ENCODE measurements at places on chromosomes 7 and 10.

DNA sequence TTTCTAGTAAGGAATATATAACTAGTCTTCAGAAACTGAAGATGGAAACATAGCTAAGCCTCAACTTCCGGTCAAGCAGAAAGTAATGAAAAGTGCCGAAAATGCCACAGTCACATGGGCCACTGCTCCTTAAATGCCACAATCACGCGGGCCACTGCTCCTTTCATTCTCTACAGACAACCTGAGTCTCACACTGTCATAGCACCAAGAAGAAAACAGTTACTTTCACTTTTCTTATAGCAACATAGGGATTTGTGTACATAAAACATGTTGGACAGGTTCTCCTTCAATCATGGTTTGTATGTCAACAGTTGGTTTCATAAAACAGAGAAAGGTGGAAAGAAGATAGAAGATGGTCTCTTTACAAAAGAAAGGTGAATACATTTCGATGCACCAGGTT is 48.6 kb upstream of the NOBOX start:
- no peak overlapping the region for H3K4me3 ChIP-seq
- H3K27ac ChIP-seq = no peak overlapping the region
- H3K4me1 ChIP-seq = no peaks in the 10 kb centered on the region
- no peak for DNase-seq
- no peaks in the 10 kb centered on the region for H3K36me3 ChIP-seq

- no peaks in the 10 kb centered on the region for H3K27me3 ChIP-seq
- H3K36me3 ChIP-seq = peaks cover 4% of the 10 kb centered on the region
- no peak overlapping the region for H3K27ac ChIP-seq
- no peak for DNase-seq
Measured at GRCh38 chr7:150326657-150327268, 3.4 kb upstream of the ACTR3C start.

DNA sequence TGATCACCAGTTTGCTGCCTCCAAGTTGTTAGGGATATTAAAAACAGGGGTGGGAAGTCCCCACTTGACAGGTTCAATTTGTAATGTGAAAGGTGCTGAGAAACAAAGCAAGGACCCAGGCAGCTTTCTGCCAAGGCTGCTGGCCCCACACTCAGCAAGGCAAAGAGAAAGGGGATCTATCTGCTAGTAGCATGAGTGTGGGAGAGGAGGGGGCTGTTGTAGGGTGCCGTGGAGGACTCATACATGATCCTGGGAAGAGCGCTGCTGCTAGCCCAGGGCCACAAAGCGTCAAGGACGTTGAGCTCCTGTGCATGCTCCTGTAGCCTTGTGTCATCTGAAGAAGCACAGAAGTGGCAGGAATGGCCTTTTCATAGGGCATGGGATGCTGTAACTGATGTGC is 96.5 kb upstream of the INSYN2A start:
- H3K27ac ChIP-seq = no peak overlapping the region
- no peak for DNase-seq
- H3K27me3 ChIP-seq = no peaks in the 10 kb centered on the region
- no peaks in the 10 kb centered on the region for H3K4me1 ChIP-seq
- peaks cover 13% of the 10 kb centered on the region for H3K36me3 ChIP-seq
- H3K4me3 ChIP-seq = no peak overlapping the region

- H3K4me3 ChIP-seq = no peak overlapping the region
- H3K4me1 ChIP-seq = peaks cover 8% of the 10 kb centered on the region
- H3K27ac ChIP-seq = no peak overlapping the region
- no peak for DNase-seq
- no peaks in the 10 kb centered on the region for H3K36me3 ChIP-seq
- no peaks in the 10 kb centered on the region for H3K27me3 ChIP-seq
Measured at GRCh38 chr10:9833942-9834341, 1183.7 kb upstream of the CELF2 start.

DNA sequence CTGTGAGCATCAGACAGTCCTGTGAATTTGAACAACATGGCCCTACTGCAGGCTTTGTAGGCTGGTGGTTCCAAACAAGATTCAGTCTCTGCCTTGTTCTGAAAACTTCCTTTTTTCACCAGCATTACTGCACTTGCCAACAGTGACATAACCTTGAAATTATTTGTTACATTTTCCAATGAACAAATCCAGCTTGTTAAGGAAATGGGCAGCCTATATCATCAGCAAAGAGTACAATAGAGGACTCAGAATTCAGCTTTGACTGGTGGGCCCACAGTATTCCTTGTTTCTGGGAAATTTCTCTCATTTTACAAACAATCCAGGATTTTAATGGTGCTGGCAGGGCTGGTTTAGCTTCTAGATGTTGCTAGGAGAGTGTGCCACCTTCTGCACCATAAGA is 703.7 kb upstream of the FZD8 start:
- no peak overlapping the region for H3K27ac ChIP-seq
- no peak for DNase-seq
- H3K4me3 ChIP-seq = no peak overlapping the region
- H3K4me1 ChIP-seq = no peaks in the 10 kb centered on the region
- H3K36me3 ChIP-seq = no peaks in the 10 kb centered on the region

DNA sequence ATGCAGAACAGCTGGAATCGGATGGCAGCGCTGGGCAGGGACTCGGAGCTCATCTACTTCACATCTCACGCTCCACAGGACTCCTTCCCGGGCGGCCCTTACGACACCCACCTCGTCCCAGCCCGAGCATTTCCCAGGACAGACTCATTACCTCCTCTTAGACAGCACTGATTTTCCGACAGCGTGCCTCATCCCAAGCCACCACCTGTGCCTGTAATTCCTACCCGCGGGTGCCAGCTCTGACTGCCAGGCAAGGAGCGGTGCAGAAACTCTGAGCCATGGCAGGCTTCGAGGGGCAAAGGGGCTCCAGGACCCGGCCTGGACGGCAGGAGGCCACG is 25.6 kb downstream of the GPER1 start:
- no peak for DNase-seq
- H3K27ac ChIP-seq = no peak overlapping the region
- no peaks in the 10 kb centered on the region for H3K4me1 ChIP-seq
- H3K4me3 ChIP-seq = no peak overlapping the region
- no peaks in the 10 kb centered on the region for H3K27me3 ChIP-seq

DNA sequence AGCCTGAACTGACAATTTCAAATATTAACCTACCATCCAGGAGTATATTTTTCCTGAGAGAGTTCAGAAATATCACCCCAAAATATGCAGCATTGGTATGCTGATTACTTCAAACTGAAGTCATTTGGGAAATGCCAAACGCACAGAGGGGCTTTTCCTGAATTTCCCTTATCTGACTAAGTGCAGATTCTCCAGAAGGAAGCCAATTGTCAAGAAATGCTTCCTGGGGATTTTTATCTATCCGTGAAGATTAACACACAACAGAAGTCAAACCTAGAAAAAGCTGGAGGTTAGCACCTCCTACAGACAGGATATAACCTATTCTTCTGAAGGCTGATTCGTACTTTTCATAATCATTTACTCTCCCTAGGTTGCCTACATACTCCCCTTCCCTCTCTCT is 91.0 kb downstream of the AKR1D1 start:
- DNase-seq = no peak
- H3K4me1 ChIP-seq = no peaks in the 10 kb centered on the region
- H3K4me3 ChIP-seq = no peak overlapping the region
- no peaks in the 10 kb centered on the region for H3K36me3 ChIP-seq

DNA sequence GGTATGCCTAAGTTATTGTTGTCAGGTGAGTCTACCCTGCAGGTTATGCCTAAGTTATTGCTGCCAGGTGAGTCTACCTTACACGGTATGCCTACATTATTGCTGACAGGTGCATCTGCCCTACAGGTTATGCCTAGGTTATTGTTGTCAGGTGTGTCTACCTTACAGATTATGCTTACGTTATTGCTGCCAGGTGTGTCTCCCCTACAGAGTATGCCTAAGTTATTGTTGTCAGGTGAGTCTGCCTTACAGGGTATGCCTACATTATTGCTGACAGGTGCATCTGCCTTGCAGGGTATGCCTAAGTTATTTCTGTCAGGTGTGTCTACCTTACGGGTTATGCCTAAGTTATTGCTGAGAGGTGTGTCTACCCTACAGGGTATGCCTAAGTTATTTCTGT is 64.2 kb downstream of the AKR1C4 start:
- DNase-seq = no peak
- peak overlapping the region; percentile 36 for H3K27ac ChIP-seq
- no peaks in the 10 kb centered on the region for H3K27me3 ChIP-seq
- no peak overlapping the region for H3K4me3 ChIP-seq
- no peaks in the 10 kb centered on the region for H3K36me3 ChIP-seq
- H3K4me1 ChIP-seq = no peaks in the 10 kb centered on the region

DNA sequence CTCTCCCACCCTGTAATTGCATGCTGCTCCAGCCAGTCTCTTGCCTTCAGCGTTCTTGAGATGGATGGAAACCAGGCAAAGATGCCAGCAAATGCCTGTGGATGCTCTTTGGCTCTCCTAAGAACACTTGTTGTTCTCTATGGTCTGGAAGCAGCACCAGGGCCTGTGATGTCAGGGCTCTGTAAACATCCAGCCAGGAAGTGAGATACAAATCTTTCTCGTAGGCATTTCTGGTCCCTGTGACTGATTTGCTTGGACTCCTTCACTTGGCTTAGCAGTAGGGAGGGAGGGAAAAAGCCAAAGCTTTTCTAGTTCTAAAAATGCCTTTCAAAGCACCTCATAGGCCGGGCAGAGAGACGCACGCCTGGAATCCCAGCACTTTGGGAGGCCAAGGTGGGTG is 201.3 kb downstream of the REEP3 start:
- H3K4me1 ChIP-seq = no peaks in the 10 kb centered on the region
- H3K27ac ChIP-seq = peak overlapping the region; percentile 26
- no peak overlapping the region for H3K4me3 ChIP-seq
- H3K27me3 ChIP-seq = no peaks in the 10 kb centered on the region

GRCh38 chr10:103814626-103815370 is 40.6 kb downstream of the SH3PXD2A start:
- peaks cover 47% of the 10 kb centered on the region for H3K4me1 ChIP-seq
- H3K27me3 ChIP-seq = no peaks in the 10 kb centered on the region
- H3K4me3 ChIP-seq = no peak overlapping the region
- no peak for DNase-seq
- H3K27ac ChIP-seq = no peak overlapping the region
- H3K36me3 ChIP-seq = no peaks in the 10 kb centered on the region

DNA sequence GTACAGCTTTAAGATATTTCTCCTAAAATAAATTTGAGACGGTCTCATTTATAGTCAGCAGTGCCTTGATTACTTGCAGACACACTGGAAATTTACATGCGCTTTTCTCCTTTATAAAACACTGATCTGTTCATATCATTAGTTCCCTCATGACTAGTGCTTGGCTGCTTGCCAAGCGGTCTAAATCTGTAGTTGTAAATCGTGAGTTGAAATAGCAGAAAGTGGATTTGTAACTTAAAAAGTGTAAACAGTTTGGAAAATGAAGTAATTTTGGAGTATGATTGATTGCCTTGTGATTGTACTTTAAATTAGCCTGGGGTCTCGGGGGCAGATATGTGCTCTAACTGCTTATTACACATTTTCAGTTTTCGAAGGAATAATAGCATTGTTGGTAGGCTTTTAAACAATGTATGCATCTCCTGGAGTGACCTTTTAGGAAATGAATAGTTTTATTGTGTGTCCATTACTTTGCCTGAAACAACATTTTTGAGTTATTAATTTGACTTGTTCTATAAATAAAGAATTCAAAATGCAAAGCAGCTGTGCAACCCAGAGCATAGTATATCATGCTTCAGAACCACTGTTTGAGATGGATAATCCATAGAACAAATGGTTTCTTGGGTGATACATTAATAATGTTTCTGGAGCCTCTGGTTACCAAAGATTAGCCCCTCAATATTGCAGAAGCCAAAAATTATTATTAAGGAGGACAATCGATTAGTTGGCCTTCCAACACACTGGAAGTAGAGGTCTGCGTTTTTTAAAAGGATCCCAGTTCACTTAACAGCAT is 73.3 kb downstream of the ARID5B start:
- peaks cover 4% of the 10 kb centered on the region for H3K4me1 ChIP-seq
- H3K27ac ChIP-seq = no peak overlapping the region
- no peak overlapping the region for H3K4me3 ChIP-seq
- no peaks in the 10 kb centered on the region for H3K36me3 ChIP-seq
- H3K27me3 ChIP-seq = no peaks in the 10 kb centered on the region

- DNase-seq = no peak
- no peak overlapping the region for H3K27ac ChIP-seq
- H3K4me1 ChIP-seq = peaks cover 3% of the 10 kb centered on the region
- H3K4me3 ChIP-seq = no peak overlapping the region
Measured at GRCh38 chr7:76037310-76037709, 10.5 kb downstream of the STYXL1 start.

- no peak overlapping the region for H3K4me3 ChIP-seq
- no peaks in the 10 kb centered on the region for H3K36me3 ChIP-seq
- no peaks in the 10 kb centered on the region for H3K27me3 ChIP-seq
- no peak overlapping the region for H3K27ac ChIP-seq
Measured at GRCh38 chr10:88528201-88528600, 54.9 kb downstream of the RNLS start.

- DNase-seq = no peak
- no peak overlapping the region for H3K4me3 ChIP-seq
- no peaks in the 10 kb centered on the region for H3K36me3 ChIP-seq
- peaks cover 5% of the 10 kb centered on the region for H3K4me1 ChIP-seq
Measured at GRCh38 chr10:8026349-8027259, 27.9 kb upstream of the GATA3 start.

GRCh38 chr10:125543796-125544195 is 139.2 kb downstream of the TEX36 start:
- no peak overlapping the region for H3K27ac ChIP-seq
- no peak overlapping the region for H3K4me3 ChIP-seq
- H3K27me3 ChIP-seq = no peaks in the 10 kb centered on the region
- DNase-seq = no peak
